Muscle of back (tissue), 13 donors: ENCODE measurements at places on chromosomes 11 and 22.

DNA sequence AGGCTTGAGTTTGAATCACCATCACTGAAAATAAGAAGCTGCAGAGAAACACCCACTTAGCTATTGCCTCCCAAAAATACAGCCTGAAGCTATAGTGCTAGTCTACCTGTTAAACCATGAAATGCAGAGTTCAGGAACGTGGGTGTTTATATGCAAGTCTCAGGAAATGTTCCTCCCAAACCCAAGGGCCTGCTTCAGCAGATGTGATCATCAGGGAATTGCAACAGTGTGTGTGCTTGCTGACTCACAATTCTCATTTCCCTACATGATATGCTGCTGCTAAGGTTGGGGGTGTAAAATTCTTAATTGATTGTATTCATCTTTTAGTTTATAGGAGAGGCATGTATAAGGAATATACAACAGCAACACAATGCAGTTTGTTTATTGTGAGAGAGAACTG, 49.6 kb downstream of the NUP98 start:
- DNase-seq, result no peak

- no peak for DNase-seq
Observed at GRCh38 chr11:69002110-69002569, 10.9 kb downstream of the MRGPRF start.

- DNase-seq, result no peak
Observed at GRCh38 chr11:30665067-30665466, 78.9 kb upstream of the MPPED2 start.

DNA sequence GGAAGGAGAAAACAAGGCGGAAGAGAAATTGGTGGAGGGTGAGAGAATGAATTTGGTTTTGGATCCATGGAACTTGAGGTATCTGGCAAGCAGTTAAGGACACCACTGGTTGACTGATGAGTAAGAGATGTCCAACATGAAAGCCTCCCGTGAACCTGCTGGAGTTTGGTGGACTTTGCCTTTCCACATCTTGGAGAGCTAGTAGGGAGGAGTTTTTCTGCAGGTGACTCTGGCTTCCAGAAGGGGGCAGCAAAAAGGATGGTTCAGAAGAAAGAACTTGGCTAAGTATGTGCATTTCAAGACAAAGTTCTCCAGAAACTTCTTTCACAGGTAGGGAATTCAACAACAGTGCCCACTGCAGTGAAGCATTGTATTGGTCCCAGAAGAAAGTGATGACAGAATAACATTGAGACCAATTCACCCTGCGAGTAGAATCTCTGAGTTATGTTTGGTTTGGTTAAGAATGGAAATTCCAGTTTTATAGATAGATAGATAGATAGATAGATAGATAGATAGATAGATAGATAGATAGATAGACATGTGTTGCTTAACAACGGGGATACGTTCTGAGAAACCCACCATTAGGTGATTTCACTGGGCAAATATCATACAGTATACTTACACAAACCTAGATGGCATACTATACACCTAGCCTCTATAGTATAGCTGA, 28.5 kb downstream of the DCDC1 start:
- DNase-seq, result no peak

DNA sequence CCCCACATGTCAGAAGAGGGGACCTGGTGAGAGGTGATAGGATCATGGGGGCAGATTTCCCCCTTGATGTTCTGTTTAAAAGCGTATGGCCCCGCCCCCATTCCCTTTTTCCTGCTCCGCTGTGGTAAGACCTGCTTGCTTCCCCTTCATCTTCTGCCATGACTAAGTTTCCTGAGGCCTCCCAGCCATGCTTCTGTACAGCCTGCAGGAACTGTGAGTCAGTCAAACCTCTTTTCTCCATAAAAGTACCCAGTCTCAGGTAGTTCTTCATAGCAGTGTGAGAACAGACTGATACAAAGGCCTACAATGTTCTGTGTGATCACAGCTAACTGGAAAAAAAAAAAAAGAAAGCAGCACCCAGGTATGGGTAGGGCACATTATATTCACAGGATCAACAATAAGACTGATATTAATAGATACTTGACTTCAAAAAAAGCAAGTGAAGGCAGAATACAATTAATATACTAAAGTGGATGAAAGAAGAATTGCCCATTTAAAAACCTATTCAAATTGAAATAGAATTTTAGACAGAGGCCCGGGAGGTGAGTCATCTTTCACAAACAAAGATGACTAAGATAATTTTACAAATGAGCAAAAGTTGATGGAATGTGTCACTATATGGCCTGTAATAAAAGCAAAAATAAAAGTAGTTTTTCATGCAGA, 1.7 kb upstream of the OR52K1 start:
- DNase-seq, result no peak

GRCh38 chr11:132960273-132961078, 571.8 kb downstream of the OPCML start:
- DNase-seq, result no peak
